Endothelial cell (in vitro differentiated cells): ENCODE measurements at places on chromosomes 4 and X.

- DNase-seq = no peak
These were observed 32.2 kb upstream of the PSAPL1 start for GRCh38 chr4:7466904-7467303.

GRCh38 chrX:9845578-9845952, 59.3 kb downstream of the SHROOM2 start:
- DNase-seq = no peak

GRCh38 chr4:174314770-174315169, 31.1 kb downstream of the CEP44 start:
- DNase-seq = no peak

DNA sequence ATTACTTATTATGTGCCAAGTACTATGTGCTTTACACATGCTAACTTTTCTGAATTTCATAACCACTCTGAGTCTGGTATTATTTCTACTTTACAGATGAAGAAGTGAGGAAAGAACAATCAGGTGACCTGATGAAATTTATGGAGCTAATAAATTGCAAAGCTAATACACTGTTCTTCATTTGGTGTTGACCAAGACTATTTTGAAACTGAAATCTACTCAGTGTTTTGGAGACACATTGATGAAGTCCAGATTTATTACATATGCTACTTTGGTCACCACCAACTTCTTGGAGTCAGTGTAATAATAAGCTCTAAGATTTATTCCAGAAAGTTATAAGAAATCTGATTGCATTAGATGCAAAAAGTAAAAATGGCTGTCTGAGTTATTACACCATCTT, 637.9 kb downstream of the FAT4 start:
- no peak for DNase-seq

- no peak for DNase-seq
These were observed 37.7 kb upstream of the TET2 start for GRCh38 chr4:105108971-105109370.

DNA sequence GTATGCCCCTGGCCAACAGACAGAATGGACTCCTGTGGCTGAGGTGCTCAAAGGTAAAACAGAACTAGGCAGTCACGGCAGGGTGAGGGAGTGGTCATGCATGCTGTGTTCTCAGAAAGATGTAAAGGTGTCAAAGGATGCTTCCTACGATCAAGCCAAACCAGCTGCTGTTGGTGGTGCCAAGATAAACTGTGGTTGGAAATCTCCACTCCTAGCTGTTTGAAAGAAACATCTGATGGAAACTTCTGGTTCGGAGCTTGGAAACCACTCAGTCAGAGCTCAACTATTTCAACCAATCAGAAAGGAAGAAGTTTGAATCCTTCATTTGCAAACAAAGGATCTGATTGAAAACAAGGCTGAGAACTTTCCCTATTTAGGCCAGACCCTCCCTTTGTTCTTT, 68.5 kb upstream of the DDX60 start:
- DNase-seq = no peak

GRCh38 chrX:8773117-8773516, 28.1 kb downstream of the FAM9A start:
- no peak for DNase-seq

DNA sequence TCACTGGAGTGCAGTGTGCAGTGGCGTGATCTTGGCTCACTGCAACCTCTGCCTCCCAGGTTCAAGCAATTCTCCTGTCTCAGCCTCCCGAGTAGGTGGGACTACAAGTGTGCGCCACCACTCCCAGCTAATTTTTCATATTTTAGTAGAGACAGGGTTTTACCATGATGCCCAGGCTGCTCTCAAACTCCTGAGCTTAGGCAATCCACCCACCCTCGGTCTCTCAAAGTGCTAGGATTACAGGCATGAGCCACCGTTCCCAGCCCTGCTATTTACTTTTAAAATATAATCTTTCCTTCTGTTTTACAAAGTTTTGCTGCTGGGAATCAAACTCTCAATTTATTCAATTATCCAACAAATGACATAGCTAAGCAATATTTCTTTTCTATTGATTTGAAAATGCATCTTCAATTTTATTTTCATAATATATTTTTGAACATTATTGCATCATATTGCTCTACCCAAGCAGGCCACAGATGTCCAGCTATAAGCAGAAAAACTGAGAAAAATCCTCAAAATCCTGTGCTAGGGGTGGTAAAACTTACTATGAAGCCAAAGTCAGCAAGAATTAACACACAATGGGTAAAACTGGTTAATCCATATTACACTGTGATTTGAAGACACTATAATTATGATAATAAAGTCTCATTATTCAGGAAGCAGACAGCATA, 5.2 kb downstream of the TIFA start:
- no peak for DNase-seq

GRCh38 chr4:152785639-152786615, 6.2 kb downstream of the ARFIP1 start:
- no peak for DNase-seq

- no peak for DNase-seq
These were observed 6.4 kb downstream of the C4orf54 start for GRCh38 chr4:99651016-99651769.

- DNase-seq = no peak
These were observed 141.6 kb downstream of the PCDH18 start for GRCh38 chr4:137390707-137391106.

DNA sequence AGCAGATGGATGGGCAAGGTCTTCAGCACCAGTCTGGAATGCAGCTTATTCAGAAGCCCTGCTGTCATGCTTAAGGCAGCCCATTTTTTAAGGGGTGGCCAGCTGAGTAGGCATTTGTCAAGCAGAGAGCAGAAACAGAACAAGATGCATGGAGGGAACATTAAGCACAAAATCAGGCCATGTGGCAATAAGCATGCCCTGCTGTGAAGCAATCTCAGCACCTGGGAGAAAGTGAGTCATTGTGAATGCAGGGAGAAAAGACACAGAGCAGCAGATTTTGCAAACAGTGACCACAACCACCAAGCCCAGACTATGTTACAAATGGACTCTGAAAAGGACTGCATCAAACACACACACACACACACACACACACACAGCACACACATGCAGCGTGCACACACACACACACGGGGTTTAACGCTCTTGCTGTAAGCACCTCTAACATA, 94.1 kb upstream of the GALNT7 start:
- DNase-seq = no peak

GRCh38 chrX:20252381-20253231, 14.1 kb downstream of the RPS6KA3 start:
- DNase-seq = peak; percentile 61

- no peak for DNase-seq
These were observed 1197.9 kb downstream of the TECRL start for GRCh38 chr4:63211375-63211774.

DNA sequence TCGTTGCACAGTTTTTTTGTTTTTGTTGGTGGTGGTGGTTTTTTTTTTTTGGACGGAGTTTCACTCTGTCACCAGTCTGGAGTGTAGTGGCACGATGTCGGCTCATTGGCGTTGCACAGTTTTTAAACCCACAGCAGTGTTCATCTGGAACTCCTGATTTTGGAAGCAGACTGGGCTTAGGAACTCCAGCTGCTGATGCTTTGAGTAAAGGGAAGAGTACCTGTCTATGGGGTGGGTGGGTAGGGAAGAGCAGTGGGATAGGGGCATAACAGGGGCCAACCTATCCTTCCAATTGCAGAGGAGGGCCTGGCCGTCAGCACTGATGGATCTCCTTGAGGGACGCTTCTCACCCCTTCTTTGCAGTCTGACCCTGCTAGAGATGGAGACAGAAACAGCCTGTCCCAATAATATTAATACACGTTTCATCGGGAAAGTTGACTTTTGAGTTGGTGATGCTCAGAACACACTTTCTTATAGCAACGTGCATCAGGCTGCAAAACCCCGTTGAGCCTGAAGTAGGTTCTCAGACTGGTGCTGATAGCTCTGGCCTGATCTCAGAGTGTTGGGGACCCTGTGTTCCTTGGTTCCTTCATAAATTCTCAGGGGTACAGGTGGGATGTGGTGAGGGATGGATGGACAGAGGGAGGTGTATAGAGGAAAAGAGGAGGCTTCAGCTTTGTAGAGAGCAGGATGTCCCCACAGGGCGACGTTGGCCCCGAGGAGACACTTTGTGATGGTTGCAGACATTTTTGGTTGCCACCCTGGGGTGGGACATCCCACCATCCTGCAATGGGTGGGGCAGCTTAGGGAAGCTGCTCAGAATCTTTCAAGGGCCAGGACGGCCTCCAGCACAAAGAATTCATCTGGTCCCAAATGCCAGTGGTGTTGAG, 2.3 kb downstream of the CD99 start:
- no peak for DNase-seq

DNA sequence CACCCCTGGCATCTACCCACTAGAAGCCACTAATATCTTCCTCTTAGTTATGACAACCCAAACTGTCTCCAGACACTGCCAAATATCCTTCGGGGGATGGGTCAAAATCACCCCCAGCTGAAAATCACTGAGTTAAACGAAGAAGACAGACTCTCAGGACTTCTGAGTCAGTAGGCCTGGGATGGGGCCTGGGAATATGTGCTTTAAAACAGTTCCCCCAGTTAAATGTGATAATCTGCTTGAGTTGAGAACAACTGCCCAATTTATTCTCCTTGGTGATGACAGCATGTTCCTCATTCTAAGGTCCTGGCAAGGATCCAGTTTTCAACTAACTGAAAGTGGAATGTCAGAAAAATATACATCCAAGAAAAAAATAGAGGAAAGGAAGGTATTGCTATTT, 52.4 kb downstream of the CBLL2 start:
- DNase-seq = no peak

- DNase-seq = peak; percentile 29
These were observed at the start of gene PNMA3 for GRCh38 chrX:153055871-153056749. Gene PNMA3, plus strand, starts transcription at chrX:153056470. Its CDS starts 586 bp downstream, at chrX:153057056.

DNA sequence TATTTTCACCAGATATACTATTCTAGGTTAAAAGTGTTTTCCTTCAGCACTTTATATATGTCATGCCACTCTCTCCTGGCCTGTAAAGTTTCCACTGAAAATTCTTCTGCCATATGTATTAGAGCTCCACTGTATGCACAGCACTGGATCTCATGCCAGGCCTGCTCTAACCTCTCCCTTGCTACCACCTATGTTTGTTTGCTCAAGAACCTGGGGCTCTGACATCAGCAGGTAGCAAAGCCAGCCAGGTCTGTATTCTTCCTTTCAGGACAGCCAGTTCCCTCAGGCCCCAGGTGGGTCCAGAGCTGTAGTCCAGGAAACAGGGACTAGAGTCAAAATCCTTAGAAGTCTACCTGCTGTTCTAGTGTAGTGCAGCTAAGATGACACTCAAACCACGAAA, 19.1 kb upstream of the MUC7 start:
- no peak for DNase-seq

GRCh38 chr4:67700116-67700737, 728 bp downstream of the UBA6 start:
- no peak for DNase-seq

DNA sequence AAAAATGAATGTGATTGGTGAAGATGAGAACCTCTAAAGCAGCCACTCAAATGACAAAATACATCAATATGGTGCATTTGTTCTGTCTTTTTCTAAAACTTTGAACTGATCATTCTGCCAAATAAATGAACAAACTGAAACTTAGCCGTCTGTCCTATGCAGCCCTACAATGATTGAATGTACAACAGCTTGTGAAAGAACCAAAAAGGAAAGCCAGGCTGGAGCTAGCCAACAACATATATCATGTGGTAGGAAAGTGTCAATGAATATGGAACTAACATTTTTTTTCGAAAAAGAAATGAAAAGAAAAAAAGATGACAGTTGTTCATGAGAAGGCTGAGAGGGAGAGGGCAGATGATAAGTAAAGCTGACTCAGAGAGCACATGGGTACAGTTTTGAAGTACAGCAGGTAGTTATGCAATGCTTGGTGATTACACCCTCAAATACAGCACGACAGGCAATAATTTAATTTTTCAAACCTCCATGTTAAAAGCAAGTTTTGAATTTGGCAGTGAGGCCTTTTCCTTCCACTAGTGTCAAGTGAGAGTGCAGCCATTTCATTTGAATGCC, 21.2 kb upstream of the SLC7A11 start:
- DNase-seq = no peak

- peak; percentile 40 for DNase-seq
These were observed at the start of gene SHISA3 for GRCh38 chr4:42396752-42397634. Gene SHISA3, plus strand, starts transcription at chr4:42397488. Its CDS starts 569 bp downstream, at chr4:42398057.

- no peak for DNase-seq
These were observed 262.6 kb upstream of the RPS6KA3 start for GRCh38 chrX:20529301-20529700.

- DNase-seq = no peak
These were observed 190.9 kb downstream of the SHOX start for GRCh38 chrX:821327-822107.

- DNase-seq = no peak
These were observed 2522.1 kb downstream of the ARAP2 start for GRCh38 chr4:33722254-33722653.

DNA sequence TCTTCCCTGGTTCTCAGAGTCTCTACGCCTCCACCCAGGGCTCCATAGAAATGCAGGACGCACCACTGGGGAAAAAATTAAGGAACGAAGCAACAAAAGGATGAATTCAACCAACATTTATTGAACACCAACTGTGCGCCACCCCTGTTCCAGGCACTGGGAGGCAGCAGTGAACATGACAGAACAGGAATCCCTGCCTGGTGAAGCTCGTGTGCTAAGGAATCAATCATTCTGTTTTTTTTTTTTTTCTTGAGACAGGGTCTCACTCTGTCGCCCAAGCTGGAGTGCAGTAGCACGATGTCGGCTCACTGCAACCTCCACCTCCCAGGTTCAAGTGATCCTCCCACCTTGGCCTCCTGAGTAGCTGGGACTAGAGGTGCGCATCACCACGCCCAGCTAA, 1.9 kb upstream of the FTSJ1 start:
- peak; percentile 21 for DNase-seq

- no peak for DNase-seq
These were observed 9.5 kb upstream of the CXCR3 start for GRCh38 chrX:71627588-71628404.

- DNase-seq = no peak
These were observed 232.1 kb downstream of the DCLK2 start for GRCh38 chr4:150310159-150310895.

GRCh38 chr4:52051615-52052474, 741 bp downstream of the SPATA18 start:
- peak; percentile 86 for DNase-seq

GRCh38 chrX:147828719-147829118, 83.0 kb upstream of the FMR1 start:
- no peak for DNase-seq

DNA sequence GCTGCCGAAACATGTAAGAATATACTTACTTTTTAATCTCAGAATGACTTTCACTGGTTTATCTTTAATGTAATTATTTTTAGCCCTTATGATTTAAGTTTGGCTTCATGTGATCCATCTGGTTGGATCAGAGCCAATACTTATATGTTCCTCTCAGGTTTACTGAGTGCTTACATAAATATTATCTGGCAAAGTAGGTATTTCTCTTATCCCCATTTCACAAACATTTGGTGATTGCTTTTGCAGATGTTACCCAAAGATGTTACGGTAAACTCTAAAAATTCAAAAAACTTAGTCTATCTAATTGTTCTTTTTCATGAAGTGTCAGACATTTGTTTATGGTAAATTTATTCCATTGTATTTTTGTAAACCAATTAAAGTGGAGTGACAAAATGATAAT, 115.0 kb upstream of the TLL1 start:
- DNase-seq = no peak

- no peak for DNase-seq
These were observed 14.4 kb upstream of the DCAF8L1 start for GRCh38 chrX:27995611-27996010.

GRCh38 chr4:76867880-76868655, 29.9 kb downstream of the SOWAHB start:
- DNase-seq = no peak

GRCh38 chr4:74311696-74312313, 3.5 kb downstream of the EPGN start:
- peak; percentile 38 for DNase-seq

- DNase-seq = no peak
These were observed 20.3 kb downstream of the RNF4 start for GRCh38 chr4:2489081-2489805.

- DNase-seq = no peak
These were observed 631.2 kb upstream of the ZFP42 start for GRCh38 chr4:187364401-187364800.
